ENCODE measurements at places on chromosomes 5 and 9. TPM values are rescaled to one million over a fixed set of nuclear protein-coding genes. Genes with fewer than 3 reads are reported as not detected.

- no peak for DNase-seq
- H3K4me3 ChIP-seq = no peak overlapping the region
- H3K4me1 ChIP-seq = peaks cover 7% of the 10 kb centered on the region
- no peak overlapping the region for H3K27ac ChIP-seq
- no peaks in the 10 kb centered on the region for H3K27me3 ChIP-seq
- no peaks in the 10 kb centered on the region for H3K36me3 ChIP-seq
Measured at GRCh38 chr9:127197861-127198430, 66.6 kb upstream of the GARNL3 start.

- peaks cover 2% of the 10 kb centered on the region for H3K27me3 ChIP-seq
- H3K27ac ChIP-seq = no peak overlapping the region
- no peak for DNase-seq
- H3K4me1 ChIP-seq = peaks cover 10% of the 10 kb centered on the region
- no peak overlapping the region for H3K4me3 ChIP-seq
Measured at GRCh38 chr5:367358-368130, 46.0 kb downstream of the AHRR start.

DNA sequence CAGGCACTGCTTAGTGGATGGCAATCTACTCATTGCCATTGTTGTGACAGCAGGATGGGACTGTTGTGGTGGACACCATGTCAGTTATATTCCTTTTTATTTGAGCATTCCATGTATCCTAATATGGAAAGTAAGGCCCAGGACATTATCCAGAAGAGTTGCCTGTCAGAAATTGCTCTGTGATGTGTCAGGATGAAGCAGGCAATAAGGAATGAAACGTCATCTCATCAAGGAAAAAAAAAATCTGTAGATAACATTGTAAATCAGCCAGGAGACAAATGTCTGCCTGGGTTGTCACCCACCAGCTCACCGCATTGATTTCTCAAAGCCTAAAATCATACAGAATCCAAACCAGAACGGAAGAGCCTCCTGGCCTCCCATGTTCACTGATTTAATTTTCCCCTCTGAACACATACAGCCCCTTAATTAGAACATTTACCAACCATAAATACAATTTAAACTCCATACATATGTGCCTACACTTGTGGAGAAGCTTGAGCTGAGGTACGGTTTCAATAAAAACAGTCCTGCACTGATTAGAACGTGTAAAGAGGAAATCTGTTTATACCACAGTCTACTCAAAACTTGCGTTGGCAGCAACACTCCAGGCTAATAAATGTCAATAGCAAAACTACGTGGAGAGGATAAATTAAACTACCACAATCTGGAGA is 73.9 kb downstream of the FOXD1 start:
- H3K27me3 ChIP-seq = peaks cover 36% of the 10 kb centered on the region
- H3K27ac ChIP-seq = no peak overlapping the region

DNA sequence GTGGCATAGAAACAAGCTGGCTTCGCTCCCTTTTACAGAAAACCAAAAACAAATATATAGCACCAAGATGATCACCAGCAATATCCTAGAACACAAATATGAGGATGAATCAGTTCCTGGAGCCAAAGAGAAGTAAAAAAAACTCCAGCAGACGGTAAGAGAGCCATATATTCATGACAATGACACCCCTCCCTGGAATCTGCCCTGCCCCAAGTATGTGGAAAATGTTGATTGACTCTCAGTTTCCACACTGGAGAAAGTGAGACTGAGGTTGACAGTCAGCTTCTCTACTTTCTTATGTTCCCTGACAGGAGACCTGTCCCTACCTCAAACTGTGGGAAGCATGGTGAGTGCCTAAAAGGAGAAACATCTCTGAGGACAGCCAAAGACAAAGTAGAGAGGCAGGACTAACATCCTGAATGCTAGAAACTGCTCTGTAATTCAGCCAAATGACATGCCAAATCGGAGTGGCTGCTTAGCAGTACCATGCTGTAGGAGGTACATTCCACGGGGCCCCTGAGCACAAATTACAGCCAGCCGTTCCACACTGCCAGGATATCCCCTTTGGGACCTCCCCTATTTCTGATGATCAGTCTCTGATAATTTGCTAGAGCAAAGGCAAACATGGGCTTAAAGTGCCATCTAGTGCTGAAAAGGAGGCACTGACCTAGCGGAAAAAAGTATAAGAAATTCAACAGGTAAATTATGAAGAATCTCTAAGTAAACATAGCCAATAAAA is 424.0 kb upstream of the RGMB start:
- no peak for DNase-seq
- no peaks in the 10 kb centered on the region for H3K4me1 ChIP-seq
- no peaks in the 10 kb centered on the region for H3K27me3 ChIP-seq

GRCh38 chr9:33923079-33923478 is 106.1 kb downstream of the UBE2R2 start:
- no peak for DNase-seq
- H3K27me3 ChIP-seq = no peaks in the 10 kb centered on the region
- H3K36me3 ChIP-seq = peaks cover 87% of the 10 kb centered on the region
- H3K4me3 ChIP-seq = no peak overlapping the region
- H3K4me1 ChIP-seq = no peaks in the 10 kb centered on the region

DNA sequence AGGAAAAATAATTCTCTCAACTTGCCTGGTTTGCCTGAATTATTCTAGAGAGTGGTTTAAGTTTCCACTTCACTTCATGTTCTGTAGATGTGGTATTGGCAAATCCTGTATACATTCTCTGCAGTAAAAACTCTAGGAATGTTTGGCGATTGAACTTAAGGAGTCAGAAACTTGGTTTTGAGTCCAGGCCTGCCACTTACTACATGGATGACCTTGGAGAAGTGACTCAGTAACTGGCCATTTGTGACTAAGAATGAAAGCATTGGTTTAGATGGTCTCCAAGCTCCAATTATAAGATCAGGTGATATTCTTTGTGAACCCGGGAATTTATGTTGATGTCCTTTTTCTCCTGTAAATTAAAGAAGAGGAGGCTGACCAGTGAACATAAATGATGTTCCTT is 233.8 kb downstream of the GAS1 start:
- H3K27me3 ChIP-seq = no peaks in the 10 kb centered on the region
- no peaks in the 10 kb centered on the region for H3K36me3 ChIP-seq
- no peak for DNase-seq

DNA sequence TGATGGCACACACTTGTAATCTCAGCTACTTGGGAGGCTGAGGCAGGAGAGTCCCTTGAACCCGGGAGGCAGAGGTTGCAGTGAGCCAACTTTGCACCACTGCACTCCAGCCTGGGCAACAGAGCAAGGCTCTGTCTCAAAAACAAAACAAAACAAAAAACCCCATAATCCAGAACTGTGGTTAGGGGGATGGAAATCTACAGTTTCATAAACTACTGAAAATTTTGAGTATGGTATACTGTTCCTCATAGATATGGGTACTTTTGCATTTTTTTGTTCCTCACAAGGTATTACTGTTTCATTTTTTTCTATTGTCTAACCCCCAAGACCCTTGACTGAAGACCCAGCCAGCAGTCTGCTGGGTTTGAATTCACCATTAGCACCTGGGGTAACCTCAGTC is 52.2 kb upstream of the MAP3K1 start:
- no peak overlapping the region for H3K27ac ChIP-seq
- no peaks in the 10 kb centered on the region for H3K4me1 ChIP-seq
- no peak overlapping the region for H3K4me3 ChIP-seq
- DNase-seq = no peak

The IL11RA gene
- 228 TPM for total RNA-seq

The MEF2C gene
- total RNA-seq = 1.6 TPM

The HSDL2 gene
- 15.3 TPM for total RNA-seq

The IFNA21 gene
- total RNA-seq = not detected

The LAMC3 gene
- 0.99 TPM for total RNA-seq

All from CD4-positive, CD25-positive, alpha-beta regulatory T cell (primary cell).